ENCODE measurements at places on chromosomes 12 and 14.
A peak's percentile ranks its signal among the peaks of the same experiment; 100 is the strongest.

DNA sequence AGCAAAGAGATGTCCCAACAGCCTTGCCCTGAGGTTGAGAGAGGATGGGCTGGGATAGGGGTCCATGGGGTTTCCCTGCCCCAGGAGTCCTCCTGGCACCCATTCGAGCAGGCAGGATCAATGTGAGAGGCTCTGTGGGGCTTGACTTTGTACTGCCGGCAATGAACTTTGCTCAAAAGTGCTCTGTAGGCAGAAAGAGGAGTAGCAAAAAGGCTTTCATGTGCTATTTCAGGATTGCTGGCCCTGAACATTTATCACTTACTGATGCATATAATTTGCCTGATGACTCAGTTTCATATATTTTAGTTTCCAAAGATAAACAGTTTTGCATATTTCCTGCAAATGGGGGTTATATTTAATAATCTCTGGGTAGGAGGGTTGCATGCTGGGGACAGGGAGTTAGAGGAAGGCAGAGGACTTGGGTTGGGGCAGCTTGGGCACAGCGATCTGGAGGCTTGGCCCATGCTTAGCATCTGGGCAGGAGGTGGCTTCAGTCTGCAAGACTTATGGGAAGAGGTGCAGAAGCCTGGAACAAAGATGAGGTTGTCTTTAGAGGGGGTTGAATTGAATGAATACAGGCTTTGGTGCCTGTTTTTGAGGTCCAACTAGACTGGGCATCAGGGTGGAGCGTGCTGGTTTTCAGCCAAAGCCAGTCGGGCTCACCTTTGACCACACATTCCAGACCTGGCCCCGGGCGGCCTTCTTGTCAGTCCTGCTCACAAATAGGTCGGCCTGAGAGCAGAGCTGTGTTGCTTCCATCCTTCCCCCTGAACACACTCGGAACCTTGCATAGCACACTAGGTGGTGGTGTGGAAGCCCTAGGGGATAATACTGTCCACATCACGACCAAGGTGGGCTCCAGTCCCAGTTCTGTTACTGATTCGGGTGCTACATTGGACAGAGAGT, 101.4 kb downstream of the PAPOLA start:
- no peak for ATAC-seq

- no peak for ATAC-seq
These were observed 2.1 kb upstream of the SLC2A13 start for GRCh38 chr12:40107803-40108620.

- ATAC-seq, result no peak
These were observed 459.6 kb upstream of the RGS6 start for GRCh38 chr14:71472356-71473340.

DNA sequence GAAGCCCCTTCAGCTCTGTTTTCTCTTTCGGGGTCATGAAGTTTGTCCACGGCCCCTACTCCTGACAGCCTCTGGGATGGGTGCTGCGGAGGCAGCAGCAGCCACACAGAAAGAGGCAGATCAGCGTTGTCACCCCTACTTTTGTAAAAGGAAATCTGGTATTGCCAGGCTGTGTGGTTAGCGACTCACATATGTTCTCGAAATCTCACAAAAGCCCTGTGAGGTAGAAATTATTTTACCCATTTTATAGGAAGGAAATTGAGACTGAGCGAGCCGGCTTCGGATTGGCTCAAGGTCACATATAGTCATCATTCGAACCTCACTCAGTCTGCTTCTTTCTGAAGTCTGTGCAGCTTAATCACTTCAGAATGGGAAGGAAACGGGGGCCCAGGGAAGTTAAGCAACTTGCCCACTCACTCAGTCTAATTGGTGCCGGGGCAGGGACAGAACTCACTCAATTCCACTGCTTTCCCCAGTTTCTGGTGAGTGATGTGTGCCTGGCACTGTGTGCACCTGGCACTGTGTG, 1.1 kb upstream of the CKAP4 start:
- no peak for ATAC-seq

GRCh38 chr12:7072035-7072434, 11.5 kb downstream of the C1S start:
- ATAC-seq, result no peak

DNA sequence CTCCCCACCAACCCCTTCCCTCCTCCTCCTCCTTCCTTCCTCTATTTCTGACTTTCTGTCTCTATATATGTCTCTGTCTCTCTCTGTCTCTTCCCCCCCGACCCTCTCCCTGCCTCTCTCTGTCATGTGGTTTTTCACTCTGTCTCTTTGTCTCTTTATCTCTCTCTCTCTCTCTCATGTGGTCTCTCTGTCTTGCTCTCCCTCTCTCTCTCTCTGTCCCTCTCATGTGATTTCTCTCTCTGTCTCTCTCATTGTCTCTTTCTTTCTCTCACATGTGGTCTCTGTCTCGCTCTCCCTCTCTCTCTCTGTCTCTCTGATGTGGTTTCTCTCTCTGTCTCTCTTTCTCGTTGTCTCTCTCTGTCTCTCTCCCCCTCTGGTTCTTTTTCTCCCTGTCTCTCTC, 59.3 kb downstream of the PHETA1 start:
- no peak for ATAC-seq

- no peak for ATAC-seq
These were observed 387.9 kb downstream of the SYT1 start for GRCh38 chr12:79252358-79253075.

DNA sequence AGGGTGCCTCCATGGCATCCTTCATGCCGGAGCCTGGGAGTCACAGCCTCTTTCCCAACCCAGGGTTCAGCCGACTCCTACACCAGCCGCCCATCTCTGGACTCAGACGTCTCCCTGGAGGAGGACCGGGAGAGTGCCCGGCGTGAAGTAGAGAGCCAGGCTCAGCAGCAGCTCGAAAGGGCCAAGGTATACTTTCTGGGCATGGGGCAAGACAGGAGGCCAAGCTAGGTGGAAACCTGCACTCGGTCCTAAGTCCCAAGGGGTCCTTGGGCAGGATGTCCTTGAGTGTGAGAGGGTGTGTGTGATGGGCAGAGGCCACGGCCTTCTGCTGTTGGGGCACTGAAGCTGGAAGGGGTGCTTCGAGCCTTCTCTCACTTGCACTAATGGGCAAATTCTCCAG, 5.0 kb downstream of the CACNB3 start:
- no peak for ATAC-seq

- ATAC-seq, result peak; percentile 1
These were observed 899 bp downstream of the TPCN1 start for GRCh38 chr12:113221997-113222729.

- no peak for ATAC-seq
These were observed 129.2 kb downstream of the DIP2B start for GRCh38 chr12:50633955-50634354.

- no peak for ATAC-seq
These were observed 15.9 kb upstream of the ATP6V0A2 start for GRCh38 chr12:123696207-123696606.

DNA sequence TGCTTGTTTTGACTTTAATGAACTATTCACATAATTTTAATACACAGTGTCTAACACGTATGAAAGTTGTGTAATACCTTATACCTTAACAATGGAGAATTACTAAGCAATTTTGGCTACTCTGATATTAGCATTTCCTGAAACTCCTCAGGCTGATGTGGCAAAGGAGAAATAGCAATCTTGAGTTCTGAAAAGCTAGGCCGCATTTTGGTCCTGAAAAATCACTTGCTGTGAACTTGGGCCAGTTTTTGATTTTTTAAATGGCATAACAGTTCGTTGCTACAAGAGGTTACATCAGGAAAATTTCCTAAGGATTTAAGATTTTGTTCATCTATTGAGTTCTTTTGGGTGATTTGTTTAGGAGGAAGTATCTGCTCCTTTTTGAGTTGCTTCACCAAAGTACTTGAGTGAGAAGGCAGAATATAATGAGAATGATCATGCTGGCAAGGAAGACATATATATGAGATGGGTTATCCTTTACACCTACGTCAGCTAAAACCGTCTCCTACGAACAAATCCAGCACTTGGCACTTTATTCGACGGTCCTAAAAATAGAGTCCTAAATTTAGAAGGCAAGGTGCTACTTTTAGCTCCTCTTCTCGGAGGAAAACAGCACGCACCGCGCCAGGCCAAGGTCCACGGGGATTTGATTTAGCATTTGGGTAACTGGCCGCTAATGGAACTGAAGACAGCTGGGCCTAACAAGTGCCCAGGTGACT, 32.2 kb downstream of the MIA2 start:
- peak; percentile 41 for ATAC-seq

DNA sequence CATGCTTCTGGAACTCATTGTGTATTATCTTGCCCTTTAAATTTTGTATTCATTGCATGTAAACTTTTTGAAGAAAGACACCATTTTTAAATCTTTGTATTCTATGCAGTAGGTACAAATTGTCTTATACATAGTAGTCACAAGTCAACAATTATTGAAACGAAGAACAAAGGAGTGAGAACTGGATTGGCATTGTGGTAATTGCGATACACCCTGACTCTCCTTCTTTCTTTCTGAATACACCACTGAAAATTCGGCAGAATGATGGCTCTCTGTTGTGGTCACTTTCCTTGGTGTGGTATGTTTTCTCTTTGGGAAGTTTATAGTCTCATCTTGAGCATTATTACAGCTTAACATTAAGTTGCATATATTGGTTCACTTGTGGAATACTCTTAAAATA, 34.1 kb downstream of the SLC16A7 start:
- ATAC-seq, result no peak

DNA sequence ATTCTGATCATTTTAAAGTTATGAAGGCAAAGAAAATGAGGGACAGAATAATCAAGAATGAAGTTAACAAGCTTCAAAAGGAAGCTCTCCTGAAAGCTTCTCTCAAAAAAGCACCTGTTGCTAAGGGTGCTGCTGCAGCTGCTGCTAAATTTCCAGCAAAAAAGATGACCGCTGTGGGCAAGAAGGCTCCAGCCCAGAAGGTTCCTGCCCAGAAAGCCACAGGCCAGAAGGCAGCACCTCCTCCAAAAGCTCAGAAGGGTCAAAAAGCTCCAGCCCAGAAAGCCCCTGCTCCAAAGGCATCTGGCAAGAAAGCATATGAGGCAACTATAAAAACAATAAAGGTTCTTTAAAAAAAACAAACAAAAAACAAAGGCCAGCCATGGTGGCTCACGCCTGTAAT, 52.7 kb upstream of the NR2C1 start:
- no peak for ATAC-seq

- no peak for ATAC-seq
These were observed 66.2 kb downstream of the MARK3 start for GRCh38 chr14:103451401-103451800.

GRCh38 chr14:106564058-106564643, 1037.8 kb downstream of the TMEM121 start:
- no peak for ATAC-seq

- no peak for ATAC-seq
These were observed 57.7 kb upstream of the DIO3 start for GRCh38 chr14:101503431-101504095.

DNA sequence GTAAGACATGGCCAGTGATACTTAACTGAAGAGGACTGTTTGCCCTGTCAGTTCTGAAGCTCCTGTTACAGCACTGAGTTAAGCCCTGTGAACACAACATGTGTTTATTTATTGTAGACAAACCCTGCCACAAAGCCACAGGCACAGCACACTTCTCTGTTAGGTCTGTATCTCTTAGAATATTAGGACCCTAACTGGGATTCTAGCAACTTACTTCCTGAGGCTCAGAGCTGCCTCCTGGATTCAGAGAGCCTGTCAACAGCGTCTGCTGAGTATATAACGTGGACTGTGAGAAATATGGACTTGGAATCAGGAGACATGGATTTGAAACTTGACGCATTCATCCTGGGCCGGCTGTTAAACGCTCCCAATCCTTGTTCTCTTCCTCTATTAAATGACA, 135.0 kb upstream of the HIF1A start:
- no peak for ATAC-seq

- ATAC-seq, result no peak
These were observed 114.1 kb upstream of the PRMT8 start for GRCh38 chr12:3376779-3377455.

DNA sequence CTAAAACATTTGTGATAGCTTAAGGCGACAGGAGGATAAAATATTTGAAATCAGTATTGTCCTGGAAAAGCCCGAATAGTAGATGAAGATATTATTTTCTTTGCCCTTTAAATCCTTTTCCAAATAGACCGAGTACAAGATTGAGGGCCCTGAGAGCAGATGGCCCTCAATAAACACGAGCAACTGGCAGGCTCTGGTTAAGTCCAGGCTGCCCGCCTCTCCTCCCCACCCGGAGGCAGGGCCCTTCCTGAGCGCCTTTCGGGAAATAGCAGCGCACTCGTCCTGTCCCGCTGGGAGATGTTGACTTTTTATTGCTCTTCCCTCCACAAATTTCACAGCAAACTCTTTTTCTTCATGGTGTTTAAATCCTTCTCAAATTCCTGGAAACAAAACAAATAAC, 50.8 kb upstream of the MAX start:
- ATAC-seq, result no peak
